Activated CD8-positive, alpha-beta T cell treated with anti-CD3 and anti-CD28 coated beads for 36 hours (primary cell): ENCODE measurements at places on chromosomes 7 and 10. TPM values are rescaled to one million over a fixed set of nuclear protein-coding genes. Genes with fewer than 3 reads are reported as not detected.

DNA sequence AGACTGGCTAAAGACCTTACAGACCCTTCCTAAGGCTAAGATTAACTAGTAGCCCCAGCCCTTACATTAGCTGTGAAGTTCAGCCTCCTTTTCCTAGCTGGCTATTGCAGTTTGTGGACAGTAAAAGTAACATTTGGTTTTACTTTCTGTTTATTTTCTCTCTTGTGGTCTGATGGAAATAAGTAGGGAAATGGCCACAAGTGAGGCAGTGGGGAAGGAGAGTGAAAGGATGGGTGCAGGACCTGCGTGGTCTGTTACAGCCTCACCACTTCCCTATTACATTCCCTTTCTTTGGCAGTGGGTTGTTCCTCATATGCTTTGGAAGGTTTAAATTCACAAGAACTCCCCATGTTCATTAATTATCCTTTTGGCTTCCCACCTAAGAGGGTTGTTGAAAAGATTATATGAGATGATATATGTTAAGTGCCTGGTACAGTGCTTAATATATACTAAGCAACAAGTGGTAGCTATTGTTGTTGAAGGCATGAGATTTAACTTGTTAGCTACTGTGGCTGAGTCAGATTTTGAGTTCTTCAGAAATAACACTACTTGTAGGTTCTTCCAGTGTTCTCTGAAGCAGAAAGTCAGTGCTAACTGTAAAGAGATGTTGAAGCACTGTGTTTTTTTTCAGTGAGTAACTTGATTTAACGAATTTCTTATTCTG lies 181.7 kb downstream of the ST7 start:
- H3K36me3 ChIP-seq, result no peaks in the 10 kb centered on the region
- no peaks in the 10 kb centered on the region for H3K27me3 ChIP-seq
- H3K4me3 ChIP-seq, result no peak overlapping the region
- peaks cover 5% of the 10 kb centered on the region for H3K4me1 ChIP-seq
- H3K27ac ChIP-seq, result no peak overlapping the region

DNA sequence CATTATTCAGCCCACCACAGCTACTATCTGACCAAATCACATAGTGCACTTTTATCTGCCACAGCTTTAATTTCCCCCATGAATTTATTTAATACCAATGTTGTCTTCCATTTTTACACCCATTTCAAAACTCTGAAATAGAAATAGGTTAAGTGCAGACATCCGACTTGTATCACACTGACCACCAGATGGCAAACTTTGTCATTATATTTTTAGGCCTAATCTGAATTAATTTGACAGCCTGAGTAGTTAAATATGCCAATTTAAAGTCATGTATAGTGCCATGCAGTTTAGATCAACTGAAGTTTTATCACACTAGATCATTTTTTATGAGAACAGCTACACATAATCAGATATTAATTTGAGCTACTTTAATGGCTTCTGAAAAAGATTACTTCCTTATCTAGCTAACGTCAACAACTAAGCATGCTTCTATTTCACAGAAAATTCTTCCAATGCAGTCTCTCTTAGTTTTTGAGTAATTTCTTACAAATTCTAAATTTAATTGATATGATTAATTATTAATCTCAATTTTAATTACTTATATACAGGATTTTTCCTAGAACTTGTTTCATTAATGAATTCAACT lies 566.4 kb downstream of the GFRA1 start:
- H3K27ac ChIP-seq, result no peak overlapping the region
- no peaks in the 10 kb centered on the region for H3K4me1 ChIP-seq
- H3K27me3 ChIP-seq, result no peaks in the 10 kb centered on the region
- H3K4me3 ChIP-seq, result no peak overlapping the region

DNA sequence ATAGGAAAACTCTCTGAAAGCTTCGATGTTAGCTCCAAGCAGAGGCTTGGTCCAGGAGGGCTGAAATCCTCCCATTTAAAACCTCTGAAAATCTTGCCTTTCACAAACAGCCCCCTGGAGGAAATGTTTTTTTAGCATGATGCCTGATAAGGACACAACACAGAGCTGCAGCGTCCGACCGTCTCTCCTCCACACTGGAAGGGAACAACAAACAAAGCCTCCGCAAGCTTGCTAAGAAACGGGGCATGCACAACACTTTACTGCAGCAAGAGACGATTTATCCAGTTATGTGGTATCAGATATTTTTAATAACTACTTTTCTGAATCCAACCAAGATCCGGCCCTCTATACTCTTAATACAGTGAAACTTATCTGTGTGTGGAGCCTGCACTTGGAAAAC lies 182.3 kb downstream of the PTPRN2 start:
- no peak overlapping the region for H3K4me3 ChIP-seq
- no peaks in the 10 kb centered on the region for H3K4me1 ChIP-seq
- H3K36me3 ChIP-seq, result no peaks in the 10 kb centered on the region
- H3K27ac ChIP-seq, result no peak overlapping the region

- H3K4me3 ChIP-seq, result no peak overlapping the region
- peak; percentile 67 for DNase-seq
- H3K4me1 ChIP-seq, result peaks cover 10% of the 10 kb centered on the region
Measured at GRCh38 chr7:37201003-37201875, 247.4 kb downstream of the ELMO1 start.

GRCh38 chr7:132836746-132837145 lies 245.1 kb downstream of the CHCHD3 start:
- no peak overlapping the region for H3K27ac ChIP-seq
- peaks cover 32% of the 10 kb centered on the region for H3K36me3 ChIP-seq
- no peak for DNase-seq

DNA sequence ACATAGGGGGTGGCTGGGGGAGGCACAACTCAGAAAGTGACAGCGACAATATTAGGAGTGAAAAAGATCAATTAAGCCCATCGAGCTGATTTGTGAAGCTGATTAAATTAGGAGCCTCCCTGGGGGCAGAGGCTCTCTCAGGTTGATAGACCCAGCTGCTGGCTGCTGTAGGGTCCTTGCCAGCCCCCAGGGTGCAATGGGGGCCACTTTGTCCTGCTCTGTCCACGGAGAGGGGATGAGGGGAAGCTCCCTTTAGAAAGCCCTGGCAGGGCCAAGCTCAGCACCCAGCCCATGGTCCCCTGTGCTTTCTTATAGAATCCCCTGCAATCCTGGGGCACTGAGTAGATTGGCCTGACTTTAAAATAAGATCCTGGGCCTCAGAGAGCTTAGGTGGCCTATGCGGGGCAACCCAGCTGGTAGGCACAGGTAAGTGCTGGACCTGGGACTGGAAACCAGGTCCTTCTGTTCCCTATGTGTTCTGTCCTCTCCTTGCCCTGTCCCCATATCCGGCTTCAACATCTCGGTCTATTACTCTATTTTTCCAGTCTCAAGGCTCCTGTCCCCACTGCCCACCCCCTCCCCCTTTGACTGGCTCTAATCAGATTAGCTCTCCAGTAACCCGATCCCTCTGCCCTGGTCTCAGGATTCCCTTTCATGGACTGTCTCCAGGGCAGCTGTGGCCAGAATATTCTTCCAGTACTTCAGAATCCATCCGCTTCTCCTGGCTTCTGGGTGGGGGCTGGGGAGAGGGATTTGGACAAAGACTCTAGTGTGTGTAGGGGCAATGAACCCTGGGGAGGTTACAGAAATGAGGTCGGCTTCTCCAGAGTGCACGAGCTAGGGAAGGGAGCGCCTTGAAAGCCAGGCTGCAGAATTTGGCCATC lies 259.6 kb downstream of the RPS24 start:
- no peaks in the 10 kb centered on the region for H3K27me3 ChIP-seq
- H3K27ac ChIP-seq, result no peak overlapping the region
- H3K4me1 ChIP-seq, result no peaks in the 10 kb centered on the region

GRCh38 chr7:142323706-142324105 lies 65.8 kb upstream of the PRSS58 start:
- peak overlapping the region; percentile 40 for H3K4me3 ChIP-seq
- DNase-seq, result peak; percentile 66
- H3K4me1 ChIP-seq, result peaks cover 20% of the 10 kb centered on the region
- peak overlapping the region; percentile 40 for H3K27ac ChIP-seq
- no peaks in the 10 kb centered on the region for H3K36me3 ChIP-seq

VWDE gene
- total RNA-seq, result 1.7 TPM

NXPH1 gene
- total RNA-seq, result not detected
